H4 (cell line): ENCODE measurements at places on chromosomes 1 and 21.

DNA sequence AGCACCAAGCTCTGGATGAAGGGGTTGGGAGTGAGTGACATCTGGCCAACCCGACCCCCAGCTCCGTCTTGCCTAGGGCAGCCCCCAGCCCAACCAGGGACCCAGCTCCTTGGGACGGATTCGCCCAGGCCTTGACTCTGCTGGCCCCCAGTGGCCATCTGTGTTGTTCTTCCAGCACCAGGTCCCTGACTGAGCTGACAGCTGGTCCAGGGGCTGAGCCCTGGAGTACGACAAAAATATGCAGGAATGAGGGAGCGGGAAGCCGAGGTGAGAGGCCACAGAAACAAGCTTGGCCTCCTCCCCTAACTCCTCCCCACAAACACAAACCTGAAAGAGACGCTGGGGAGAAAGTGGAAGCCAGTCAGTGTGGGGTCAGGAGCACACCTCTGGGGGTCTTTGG is 55.0 kb upstream of the PAX7 start:
- DNase-seq = no peak

- no peak for DNase-seq
These were observed 5.0 kb downstream of the RABGGTB start for GRCh38 chr1:75791022-75791421.

DNA sequence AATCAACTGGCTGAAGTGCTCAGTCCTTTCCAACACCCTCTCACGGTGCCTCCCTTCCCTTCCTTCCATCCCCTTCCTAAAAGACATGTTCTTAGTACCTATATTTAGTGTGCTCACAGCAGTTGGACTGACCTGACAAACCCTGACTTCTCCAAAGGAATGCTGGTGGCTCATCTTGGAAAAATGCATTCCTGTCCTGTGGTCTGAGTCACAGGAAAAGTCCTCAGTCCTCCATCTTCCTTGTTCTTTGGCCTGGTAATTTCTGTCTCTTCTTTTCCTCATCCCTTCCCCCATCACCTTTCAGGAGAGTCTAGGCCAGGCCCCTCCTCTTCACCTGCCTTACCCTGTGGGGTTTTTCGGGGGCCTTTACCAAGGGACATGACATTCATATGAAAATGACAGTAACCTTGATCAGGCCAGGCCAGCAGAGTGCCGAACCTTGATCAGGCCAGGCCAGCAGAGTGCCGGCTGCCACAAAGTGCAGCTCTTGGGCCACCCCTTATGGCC is 7.2 kb downstream of the ATP1B1 start:
- DNase-seq = peak; percentile 71

DNA sequence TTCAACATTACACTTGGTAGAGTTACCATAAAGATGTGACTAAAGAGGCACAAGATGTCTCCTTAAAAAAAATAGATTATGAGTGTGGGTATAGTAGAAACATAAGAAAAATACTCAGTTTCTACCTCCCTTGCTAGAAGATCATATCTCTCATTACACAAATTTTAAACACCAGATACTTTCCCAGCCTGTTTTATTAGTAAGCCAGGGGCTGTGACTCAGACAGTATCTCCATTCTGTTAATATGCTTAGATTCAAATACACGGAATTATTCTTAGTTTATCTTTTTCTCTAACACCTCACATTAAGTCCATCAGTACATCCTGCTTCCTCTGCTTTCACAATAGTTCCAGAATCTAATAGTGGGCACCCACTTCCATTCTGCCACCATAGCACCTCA is 561.8 kb upstream of the ADAMTS5 start:
- DNase-seq = no peak

DNA sequence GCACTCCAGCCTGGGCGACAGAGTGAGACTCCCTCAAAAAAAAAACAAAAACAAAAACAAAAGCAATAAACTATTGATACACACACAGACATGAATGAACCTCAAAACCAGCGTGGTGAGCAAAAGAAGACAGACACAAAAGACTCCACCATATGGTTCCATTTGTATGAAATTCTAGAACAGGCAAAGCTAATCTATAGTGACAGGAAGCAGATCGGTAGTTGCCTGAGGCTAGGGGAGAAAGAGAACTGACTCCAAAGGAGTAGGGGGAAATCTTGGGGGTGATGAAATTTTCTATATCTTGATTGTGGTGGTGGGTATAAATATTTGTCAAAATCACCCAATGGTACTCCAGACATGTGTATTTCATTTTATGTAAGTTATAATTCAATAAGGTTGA is 20.9 kb downstream of the LACTBL1 start:
- DNase-seq = no peak

DNA sequence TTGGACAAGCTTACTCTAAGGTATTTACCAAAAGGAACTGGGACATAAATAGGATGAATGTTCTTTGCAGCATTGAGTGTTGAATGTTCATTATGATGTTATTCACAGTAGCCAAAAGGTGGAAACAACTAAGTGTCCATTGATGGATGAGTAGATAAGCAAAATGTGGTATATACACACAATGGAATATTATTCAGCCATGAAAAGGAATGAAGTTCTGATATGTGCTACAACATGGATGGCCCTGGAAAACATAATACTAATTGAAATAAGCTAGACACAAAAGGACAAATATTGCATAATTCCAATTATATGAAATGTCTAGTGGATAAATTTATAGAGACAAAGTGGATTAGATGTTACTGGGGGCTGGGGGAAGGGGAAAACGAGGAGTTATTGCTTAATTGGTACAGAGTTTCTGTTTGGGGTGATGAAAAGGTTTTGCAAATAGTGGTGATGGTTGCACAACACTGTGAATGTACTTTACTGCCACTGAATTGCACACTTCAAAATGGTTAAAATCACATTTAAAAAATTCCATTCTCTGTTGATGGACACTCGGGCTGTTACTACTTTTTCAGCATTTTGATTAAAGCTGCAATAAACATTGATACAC is 2.9 kb downstream of the MTARC1 start:
- DNase-seq = no peak
